ENCODE measurements at places on chromosomes 16 and 17.

DNA sequence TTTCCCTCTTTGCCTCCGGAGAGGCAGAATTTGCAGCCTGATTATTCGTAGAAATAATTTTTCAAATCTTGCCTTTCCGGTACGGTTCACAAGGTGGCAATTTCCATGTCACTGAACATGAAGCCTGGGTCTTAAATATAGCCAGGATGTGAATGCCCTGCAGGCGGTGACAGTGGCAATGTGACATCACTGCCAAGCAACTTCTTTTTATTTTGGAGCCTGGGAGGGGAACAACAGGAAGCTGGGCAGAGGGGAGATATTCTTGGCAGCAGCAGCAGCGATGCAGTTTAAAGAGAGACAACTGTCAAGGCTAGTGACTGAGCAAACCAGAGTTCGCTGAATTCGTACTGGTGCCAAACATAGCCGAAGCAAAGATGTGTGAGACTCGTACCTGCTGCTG lies 171.1 kb downstream of the SNX29 start:
- DNase-seq = no peak

DNA sequence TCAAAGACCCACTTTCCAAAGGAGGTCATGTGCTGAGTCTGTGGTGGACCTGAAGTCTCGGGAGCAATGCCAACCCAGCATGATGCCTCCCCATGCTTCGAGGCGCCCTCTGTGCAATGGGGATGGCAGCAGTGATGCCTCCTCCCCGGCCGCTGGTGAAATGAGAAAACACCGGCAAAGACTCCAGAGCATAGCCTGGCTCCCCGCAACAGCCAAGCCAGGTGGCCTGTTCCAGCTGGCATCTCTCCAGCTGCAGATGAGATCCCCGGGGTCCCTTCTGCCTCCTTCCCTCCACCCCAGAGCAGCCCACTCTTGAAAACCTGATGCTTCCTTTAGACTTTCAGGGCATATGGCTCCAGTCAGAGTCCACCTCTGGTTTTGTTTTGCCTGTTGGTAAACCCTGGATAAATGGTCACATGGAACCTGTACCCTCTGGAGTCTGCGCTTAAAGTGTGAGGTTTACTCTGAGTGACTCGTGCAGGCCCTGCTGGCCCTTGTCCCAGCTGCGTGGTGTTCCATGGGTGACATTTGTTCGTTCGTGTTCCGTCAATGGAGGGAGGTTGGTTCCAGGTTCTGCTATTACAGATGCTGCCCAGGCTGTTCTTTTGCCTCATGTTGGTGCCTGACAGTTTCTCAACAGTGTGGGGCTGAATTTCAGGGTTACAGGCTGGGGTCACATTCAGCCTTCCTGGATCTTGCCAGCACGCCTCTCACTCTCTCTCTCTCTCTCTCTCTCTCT lies 181.8 kb upstream of the CIBAR2 start:
- no peak for DNase-seq

GRCh38 chr16:28531777-28532744 lies 6.7 kb downstream of the NUPR1 start:
- no peak for DNase-seq

DNA sequence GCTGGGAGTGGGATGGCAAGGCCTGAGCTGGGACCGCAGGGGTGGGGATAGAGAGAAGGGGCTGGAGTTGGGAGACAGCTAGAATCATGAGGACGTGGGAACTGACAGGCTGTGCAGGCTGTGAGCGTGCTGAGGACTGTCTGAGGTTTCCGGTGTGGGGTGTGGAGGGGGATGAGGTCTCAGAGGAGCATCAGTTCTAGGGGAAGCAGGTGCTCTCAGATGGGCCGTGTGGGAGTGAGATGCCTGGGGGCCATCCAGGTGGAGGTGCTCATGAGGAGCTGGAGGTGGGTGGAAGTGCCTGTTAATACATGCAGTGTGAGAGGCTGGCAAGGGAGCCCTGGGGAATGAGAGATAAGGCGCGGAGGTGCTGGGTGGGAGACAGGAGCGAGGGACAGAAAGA lies 27.2 kb downstream of the HASPIN start:
- no peak for DNase-seq

- no peak for DNase-seq
These were observed 2.7 kb upstream of the NFE2L1 start for GRCh38 chr17:48045316-48046001.

DNA sequence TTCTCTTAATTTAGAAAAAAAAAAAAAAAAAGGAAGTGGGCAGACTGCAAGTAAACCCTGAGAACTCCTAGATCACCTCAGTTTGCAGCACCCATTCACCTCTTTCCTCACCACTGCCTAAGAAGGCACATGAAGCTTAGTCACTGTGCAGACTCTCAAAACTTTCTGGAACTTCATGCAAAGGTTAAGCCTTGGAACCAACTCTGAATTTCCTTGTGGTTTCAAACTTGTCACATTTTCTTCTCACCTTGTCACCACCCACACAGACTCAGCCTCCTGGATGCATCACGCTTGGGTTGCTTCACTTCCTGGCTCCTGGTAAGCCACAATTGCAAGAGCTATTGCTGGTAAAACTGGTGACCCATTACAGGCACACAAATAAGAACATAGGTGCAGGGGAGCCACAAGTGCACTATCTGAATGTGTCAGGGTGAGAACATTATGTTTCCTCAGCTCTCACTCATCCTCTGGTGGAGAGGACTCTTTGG lies 15.0 kb upstream of the CPD start:
- DNase-seq = peak; percentile 60

DNA sequence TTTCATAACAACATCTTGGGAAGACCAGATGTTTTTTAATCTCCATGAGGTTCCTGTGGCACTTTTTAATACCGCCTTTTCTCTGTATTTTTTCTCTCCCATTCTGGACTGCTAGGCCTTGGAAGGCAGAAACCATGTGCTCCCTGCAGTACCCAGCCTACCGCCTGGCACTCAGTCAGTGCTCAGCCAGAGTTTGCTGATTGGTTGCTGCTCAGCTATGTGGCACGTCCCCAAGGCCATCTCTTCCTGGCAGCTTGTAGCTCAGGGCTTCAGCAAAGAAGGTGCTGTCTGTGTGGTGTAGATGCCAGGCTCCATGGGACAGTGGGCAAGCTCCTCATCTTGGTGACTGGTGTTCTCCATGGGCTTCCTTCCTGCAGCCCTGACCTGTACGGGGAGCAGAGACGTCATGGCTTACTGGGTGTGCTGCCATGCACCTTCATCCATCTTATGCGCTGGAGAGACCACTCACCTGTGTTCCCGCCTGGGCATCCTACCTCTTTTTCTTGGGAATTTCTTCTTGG lies 86.7 kb downstream of the CLEC16A start:
- no peak for DNase-seq

- no peak for DNase-seq
These were observed 165.4 kb downstream of the PITPNC1 start for GRCh38 chr17:67542219-67543114.

DNA sequence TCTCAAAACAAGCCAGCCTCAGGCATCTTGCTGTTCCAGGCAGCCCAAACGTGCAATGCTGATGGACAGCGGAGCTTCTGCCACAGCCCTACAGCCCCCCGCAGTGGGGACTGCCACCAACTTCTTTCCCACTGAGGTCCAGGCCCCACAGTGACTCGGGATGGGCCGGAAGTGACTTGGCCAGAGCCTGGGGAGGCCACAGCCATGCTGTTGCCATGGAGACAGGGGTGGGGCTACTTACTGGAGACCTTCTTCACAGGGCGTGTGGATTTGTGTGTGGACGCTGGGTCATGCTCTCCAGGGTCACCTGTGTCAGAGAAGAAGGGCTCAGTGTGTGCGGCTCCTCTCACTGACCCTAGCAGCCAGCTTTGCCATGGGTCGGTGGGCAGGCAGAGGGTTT lies 15.0 kb downstream of the TRIM25 start:
- no peak for DNase-seq

DNA sequence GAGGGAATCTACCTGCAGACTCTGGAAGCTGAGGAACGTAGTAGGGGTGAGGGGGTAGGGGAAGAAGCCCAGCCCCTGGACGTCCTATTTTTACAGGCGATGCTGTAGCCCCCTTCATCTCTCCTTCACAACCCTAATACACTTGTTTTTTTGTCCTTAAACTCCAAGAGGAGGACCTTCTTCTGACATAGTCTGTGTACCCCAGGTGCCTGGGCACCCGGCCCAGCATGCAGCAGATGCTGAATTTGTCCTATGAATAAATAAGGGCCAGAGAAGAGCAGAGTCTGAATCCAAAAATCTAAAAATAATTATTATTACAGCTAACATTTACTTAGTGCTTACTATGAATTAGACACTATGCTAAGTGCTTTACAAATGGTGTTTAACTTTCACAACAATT lies 5.1 kb downstream of the KIF18B start:
- DNase-seq = no peak

DNA sequence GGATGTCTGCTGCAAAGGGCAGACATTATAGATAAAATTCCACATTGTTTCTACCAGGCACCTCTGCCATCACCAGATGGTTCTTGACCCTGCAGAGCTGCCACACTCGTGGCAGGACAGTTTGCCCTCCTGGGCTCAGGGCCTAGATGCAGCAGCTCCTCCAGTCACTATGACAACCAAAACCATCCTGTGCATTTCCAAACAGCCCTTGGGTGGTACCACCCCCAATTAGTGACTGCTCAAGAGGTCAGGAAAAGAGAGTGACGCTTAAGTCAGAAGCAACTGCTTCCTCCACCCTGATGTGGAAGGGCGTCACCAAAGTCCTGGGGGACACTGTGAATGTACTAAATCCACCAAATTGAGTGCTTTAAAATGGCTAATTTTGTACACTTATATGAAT lies 109.2 kb downstream of the C16orf95 start:
- DNase-seq = no peak

- peak; percentile 31 for DNase-seq
These were observed 31.5 kb downstream of the SIAH1 start for GRCh38 chr16:48353565-48354163.

DNA sequence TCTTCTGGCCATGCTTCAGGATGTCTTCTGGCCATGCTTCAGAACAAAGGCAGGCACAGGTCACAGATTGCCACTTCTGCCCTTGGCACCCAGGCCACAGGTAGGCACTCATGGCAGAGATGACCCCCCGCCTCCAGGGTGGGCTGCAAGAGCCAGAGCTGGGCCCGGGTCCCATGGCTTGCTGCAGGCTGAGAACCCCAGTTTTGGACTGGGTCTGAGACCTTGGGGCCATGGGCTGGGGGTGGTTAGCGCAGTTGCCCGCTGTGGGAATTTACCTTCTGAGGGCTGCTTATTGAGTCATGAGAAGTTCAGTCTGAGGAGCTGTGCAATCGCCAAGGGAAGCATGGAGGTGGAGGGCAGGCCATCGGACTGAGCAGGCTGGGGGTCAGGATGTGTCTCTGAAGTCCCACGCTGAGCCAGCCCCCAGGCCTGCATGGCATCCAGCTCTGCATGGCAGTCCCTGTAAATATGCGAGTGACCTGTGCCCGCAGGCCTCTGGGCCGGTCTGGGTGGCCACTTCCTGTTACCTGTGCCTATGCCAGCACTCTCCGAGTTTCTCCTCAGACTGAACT lies 1.7 kb downstream of the ANKRD13B start:
- no peak for DNase-seq

- DNase-seq = no peak
These were observed 2.7 kb downstream of the SOCS3 start for GRCh38 chr17:78357177-78357586.

GRCh38 chr17:28029044-28029443 lies 13.4 kb upstream of the NLK start:
- no peak for DNase-seq

DNA sequence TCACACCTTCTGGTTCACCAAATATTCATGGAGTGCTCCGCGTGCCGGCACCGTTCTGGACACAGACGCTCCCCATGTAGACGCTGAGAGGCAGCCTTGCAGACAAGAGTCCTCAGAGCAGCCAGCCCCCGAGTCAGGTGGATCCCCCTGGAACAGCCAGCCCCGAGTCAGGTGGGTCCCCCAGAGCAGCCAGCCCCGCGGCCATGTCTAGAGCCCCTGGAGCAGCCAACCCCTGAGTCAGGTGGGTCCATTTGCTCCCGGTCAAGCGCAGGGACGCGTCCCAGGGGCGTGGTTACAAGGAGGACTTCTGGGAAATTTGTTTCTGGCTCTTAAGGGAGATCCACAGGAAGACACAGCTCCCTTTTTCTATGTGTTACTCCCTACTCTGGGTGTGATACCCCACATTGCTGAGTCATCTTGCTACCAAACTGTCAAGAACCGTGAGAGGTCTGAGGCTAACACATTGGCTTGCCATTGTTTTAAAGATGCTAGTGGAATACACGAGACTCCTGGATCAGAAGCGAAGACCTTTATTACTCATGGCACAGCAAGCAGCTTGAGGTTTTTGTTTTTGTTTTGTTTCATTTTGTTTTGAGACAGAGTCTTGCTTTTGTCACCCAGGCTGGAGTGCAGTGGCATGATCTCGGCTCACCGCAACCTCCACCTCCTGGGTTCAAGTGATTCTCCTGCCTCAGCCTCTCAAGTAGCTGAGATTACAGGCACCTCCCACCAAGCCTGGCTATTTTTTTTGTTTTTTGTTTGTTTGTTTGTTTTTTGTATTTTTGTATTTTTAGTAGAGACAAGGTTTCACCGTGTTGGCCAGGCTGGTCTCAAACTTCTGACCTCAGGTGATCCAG lies 43.3 kb upstream of the CBFA2T3 start:
- DNase-seq = no peak

GRCh38 chr16:9327253-9327652 lies 235.8 kb downstream of the HAPSTR1 start:
- no peak for DNase-seq

DNA sequence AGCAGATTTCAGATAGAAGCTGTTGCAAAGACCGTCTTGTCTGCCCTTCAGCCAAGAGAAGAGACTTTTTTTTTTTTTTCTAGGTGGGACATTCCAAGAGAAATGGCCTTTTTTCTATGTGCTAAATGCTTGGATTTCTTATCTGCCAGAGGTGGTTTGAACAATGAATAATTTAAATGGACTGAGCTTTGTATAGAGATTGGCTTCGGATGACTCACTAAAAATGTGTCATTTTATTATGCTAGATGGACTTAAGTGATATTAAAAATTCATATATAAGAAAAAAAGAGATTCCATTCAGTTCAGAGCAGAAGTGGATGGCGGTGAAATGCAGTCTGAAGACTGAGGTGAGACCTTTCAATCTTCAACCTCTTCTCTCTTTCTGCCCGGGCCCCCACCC lies 58.4 kb downstream of the MEAK7 start:
- no peak for DNase-seq

GRCh38 chr16:50425648-50426047 lies 56.9 kb upstream of the BRD7 start:
- no peak for DNase-seq

DNA sequence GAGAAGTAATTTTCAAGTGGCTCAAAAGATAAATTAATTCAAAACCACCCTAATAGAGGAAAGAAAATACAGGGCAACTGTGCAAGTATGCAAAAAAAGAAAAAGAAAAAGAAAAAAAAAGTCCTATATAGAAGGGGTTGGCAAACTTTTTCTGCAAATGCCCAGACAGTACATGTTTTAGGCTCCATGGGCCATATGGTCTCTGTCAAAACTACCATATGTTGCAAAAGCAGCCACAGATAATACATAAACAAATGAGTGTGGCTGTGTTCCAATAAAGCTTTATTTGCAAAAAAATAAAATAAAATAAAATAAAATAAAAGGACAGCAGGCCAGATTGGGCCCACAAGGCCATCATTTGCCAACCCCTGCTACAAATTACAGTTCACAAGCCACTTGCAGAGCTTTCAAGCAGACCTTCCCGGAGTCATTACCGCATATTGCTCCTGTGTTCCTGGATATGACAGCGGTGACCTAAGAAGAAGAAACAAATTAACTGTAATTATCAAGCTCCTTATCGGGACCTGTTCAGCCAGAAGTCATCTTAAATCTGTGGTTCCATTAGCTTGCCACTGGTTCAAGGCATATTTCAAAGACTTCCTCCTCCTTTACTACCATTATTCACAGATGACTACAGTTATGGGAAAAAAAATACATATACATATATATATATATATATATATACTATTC lies 15.9 kb downstream of the ZC3H7A start:
- no peak for DNase-seq

- DNase-seq = peak; percentile 49
These were observed 11.4 kb upstream of the TCAP start for GRCh38 chr17:39653662-39654331.
